Activated T-cell treated with anti-CD3 and anti-CD28 coated beads, Interleukin-2, amount 50 U/mL, for 1 hour (primary cell): ENCODE measurements at places on chromosomes 2 and 18.

DNA sequence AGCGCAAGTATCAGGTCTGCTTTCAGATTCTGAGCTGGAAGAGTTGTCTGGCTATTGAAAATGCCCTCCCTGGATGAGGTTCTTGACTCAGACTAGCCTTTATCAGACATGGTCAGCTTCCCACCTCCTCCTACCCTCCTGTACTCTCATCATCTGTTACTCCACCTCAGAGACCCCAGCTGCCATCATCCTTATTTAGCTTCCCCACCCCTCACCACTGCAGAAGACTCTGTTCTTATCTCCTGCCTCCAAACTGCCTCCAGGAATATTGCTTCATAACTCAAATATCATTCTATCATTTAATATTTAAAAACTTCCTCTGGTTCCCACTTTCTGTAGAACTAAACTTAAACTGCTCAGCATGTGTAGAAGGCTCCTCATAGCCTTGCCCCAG is 31.1 kb upstream of the PPP3R1 start:
- DNase-seq, result no peak

DNA sequence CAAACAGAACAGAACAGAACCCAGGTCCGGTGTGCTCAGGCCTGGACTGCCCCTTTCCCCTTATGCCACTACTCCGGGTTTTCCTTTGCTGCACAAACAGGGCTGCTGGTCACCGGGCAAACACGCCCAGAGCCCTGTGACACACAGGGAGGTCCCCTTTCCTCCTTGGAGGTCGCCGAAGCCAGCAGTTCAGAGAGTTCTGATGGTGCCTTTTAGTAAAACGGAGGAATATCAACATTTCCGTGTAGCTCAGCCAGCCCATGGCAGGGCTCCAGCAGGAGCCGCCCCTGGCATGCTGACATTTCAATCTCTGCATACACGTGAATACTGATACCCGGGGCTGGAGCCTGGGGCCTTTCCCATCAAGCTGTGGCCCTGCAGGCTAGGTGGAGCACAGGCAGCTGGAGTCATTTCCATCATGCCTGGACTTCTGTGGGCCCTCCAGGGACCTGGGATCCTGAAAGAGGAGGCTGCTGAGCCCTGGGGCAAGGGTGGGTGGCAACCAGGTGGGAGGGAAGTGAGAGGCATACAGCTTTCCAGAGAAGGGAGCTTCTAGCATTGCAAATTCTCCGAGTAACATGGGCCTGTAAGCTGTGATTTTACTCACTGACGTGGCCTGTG is 91.4 kb upstream of the PXDN start:
- DNase-seq, result no peak

DNA sequence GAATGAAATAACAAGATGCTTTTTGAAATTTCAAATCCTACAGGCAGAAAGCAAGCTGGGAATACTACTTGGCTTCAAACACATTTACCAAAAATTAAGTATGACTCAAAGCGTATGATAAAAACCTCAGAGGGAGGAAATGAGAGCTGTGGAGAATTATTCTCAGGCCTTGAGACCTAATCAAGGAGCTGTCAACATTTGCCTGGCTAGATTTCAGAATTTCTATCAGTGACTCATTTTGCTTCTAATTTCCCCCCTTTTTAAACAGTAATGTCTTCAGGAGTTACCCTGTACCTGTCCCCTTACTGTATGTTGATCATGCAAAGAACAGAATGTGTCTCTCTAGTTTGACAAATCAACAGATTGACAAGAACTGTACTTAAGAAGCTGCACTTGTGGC is 1324.5 kb upstream of the DDX18 start:
- no peak for DNase-seq

- DNase-seq, result no peak
These were observed 8.5 kb upstream of the CYBRD1 start for GRCh38 chr2:171513719-171514160.

GRCh38 chr2:6423944-6424343 is 441.8 kb downstream of the CMPK2 start:
- DNase-seq, result no peak

DNA sequence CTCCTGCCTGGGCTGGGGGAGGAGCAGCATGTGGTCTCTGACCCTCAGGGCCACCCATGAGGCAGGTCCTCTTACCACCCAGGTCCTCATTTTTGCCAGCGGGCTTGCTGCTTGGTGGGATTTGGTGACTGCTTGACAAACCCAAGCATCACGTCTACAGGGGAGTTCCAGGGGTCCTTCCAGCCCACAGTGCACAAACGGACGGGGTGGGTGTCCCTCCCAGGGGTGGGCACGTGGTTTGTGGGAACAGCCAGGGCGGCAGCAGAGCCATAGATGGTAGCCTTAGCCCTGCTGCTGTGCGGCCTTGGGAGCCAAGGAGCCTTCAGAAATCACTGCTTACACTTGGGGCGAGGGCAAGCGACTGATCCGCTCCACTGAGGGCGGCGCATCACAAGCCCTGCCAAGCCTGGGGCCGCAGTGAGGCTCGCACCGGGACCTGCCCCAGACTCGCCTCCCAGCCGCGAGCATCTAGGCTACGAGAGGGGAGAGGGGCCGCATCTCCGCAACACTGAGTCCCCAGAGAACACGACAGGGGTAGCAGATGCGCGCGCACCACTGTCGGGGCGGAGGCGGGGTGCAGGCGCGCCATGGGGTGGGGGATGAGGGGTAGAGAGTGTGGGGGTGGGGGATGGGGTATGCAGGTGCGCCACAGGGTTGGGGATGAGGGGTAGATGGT is 36.9 kb downstream of the SNED1 start:
- DNase-seq, result peak; percentile 81

DNA sequence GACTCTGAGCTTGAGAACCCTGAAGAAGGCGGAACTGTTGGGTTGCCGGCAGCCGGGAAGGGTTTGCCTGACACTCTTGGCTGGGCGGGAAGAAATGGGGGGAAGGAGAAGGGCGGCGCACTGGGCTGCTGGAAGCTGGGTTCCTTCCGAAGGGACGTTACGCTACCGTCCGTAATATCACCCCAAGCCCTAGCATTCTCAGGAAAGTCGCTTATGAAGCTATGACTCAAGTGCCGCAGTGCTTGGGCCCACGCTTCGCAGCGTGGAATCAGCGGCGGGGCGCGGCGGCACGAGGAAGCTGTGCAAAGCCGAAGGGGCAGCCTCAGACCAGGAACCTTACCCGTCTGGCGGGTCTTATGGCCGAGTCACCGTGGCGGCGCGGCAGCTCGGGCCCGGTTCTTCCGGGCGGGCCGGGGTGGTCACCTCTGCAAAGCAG is 50.2 kb upstream of the SIGLEC15 start:
- peak; percentile 62 for DNase-seq

DNA sequence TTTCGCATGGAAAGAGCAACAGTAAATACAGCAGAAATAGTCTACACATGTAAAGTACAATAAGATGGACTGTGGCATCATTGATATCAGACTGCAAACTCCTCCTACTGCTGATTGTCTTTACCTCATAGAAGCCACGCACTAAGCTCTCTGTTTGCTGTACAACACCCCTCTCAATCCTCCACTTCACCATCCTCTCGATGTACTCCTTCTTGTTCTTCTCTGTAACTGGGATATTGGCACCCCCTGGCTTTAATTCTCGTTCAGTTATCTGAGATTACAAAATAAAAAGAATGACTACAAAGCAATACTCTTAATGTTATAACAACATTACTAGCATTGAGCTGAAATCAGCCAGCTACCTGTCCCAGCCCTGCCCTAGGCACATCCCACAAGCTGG is 49.3 kb upstream of the STK17B start:
- no peak for DNase-seq

DNA sequence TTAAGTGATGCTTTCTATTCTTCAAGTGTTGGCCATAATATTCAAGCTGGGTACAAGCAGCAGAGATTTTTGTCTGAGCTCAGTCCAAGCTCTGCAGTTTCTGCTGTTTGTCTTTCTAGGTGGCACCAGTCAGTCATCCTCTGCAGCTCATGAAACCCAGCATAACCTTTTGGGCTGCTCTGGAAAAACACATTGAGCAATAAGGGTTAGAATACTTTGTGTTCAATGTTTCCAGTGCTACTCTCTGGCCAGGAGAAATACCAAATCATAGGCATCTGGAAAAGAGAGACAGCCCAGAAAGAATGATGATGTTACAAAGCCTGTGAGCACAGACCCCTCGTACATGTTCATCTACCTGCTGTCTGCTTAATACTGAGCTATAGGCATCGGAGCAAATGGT is 19.5 kb upstream of the WIPF1 start:
- DNase-seq, result no peak

- no peak for DNase-seq
These were observed 324.0 kb downstream of the PARD3B start for GRCh38 chr2:204869132-204869823.

GRCh38 chr2:207938415-207938814 is 86.9 kb downstream of the PLEKHM3 start:
- DNase-seq, result no peak

GRCh38 chr2:74525717-74526648 is at the start of gene DQX1:
TSS of gene DQX1 (minus strand) at chr2:74526231. CDS start at chr2:74525729, 502 bp downstream.
- DNase-seq, result no peak

- DNase-seq, result no peak
These were observed 141.3 kb upstream of the THUMPD2 start for GRCh38 chr2:39920307-39920801.

DNA sequence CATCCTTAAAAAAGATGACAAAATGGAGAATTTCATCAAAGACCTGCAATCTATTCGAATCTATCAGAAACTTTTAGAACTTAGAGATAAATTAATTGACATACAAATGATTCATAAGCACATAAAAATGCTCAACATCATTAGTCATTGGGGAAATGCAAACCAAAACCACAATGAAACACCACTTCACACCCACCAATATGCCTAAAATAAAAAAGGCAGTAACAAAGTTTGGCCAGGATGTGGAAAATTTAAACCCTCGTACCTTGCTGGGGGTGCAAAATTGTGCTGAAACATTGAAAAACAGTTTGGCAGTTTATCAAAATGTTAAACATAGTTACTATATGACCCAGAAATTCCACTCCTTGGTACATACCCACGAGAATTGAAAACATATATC is 11.5 kb upstream of the EIF2AK3 start:
- no peak for DNase-seq

DNA sequence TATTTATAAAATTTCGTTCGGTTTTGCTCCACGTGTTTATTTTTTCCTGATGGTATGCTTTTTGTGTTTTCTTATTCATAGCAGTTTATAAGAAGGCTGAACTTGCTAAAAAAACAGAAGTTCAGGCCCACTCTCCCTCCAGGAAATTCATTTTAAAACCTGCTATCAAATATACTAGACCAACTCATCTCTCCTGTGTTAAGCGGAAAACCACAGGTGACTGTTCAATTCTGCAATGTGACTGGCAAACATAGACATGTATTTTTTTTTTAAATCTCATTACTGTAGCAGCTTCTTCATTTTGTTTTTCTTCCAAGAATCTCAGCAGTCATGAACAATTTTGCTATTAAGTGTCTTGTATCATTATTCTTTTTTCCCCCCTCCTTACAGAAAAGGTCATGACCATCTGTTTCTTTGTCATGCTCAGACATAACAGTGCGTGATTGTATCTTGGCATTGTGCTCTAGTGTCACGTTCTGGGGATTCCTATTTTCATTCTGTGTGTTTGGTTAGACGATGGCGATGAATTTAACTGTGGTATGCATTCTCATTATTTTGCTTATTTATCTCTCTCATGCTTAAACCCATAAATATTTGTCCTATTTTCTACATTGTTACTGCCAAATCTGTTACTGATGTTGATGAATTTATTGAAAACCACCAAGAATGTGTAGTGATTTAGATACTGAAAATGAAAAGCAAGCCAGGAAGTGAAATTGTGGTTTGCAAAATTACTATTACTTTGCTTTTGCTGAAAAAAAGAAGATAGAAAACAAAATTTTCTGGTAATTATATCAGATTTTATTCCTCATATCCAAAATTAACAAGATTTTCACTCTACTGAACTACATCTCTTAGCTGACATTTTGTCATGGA is 74.6 kb upstream of the UNC80 start:
- no peak for DNase-seq
